H9 (cell line): ENCODE measurements at places on chromosomes 2 and 18.

- H3K27me3 ChIP-seq: no peaks in the 10 kb centered on the region
- no peak overlapping the region for H3K27ac ChIP-seq
- no peaks in the 10 kb centered on the region; the same call in 1 of the 2 replicates for H3K4me1 ChIP-seq
- no peaks in the 10 kb centered on the region for H3K36me3 ChIP-seq
- DNase-seq: peak; percentile 84
Observed at GRCh38 chr2:239824046-239824694, 201.0 kb downstream of the NDUFA10 start.

- no peaks in the 10 kb centered on the region for H3K27me3 ChIP-seq
- no peaks in the 10 kb centered on the region for H3K36me3 ChIP-seq
- no peak for DNase-seq
Observed at GRCh38 chr2:18584608-18584954, 4.8 kb downstream of the NT5C1B start.

DNA sequence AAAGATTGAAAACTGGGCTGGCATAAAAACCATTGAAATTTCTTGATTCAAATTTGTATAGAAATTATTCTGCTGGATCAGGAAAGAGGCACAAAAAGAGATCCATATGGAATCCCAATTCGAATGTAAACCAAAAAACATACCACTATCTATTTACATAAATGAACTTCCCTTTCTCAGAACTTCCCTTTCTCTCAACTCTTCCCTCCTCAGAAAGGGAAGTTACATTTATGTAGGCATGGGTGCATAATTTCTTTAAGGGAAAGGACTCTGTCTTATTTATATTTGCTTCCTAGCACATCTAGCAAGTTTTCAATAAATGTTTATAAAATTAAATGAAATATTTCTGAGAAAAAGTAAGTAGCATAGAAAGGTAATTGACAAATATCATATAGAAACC, 398.1 kb upstream of the ATP5MC3 start:
- H3K27ac ChIP-seq: no peak overlapping the region
- H3K4me1 ChIP-seq: no peaks in the 10 kb centered on the region; the same call in 1 of the 2 replicates
- no peak overlapping the region for H3K4me3 ChIP-seq
- H3K27me3 ChIP-seq: no peaks in the 10 kb centered on the region
- DNase-seq: no peak

DNA sequence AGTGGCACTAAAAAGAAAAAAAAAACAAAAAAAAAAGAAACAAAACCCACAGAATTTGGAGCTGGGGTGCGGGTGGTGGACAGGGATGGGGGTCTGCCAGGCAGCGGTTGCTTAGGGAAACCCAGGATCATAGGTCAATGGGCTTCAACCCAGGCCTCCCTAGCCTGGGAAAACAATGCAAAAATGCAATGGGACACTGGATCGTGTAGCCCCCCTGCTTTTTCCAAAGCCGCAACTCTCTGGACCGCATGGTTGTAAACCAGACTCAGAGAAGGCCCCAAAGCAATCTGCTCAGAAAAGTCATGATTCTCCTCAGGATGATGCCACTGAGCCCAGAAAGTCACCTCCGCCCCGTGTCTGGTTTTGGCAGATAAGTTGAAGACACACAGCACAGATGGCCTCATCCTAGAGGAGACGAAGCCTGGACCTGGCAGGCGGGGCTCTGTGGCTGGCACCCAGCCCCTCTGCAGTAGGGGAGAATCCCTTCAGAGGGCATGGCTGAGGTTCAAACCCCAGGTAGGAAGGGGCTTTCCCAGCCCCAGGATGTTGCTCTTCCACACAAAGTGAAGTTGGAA, 5.1 kb downstream of the DLX2 start:
- H3K4me3 ChIP-seq: peak overlapping the region; percentile 76; the same call in 2 of the 3 replicates
- no peak for DNase-seq
- no peak overlapping the region for H3K27ac ChIP-seq
- peaks cover 86% of the 10 kb centered on the region for H3K27me3 ChIP-seq
- H3K4me1 ChIP-seq: no peaks in the 10 kb centered on the region

DNA sequence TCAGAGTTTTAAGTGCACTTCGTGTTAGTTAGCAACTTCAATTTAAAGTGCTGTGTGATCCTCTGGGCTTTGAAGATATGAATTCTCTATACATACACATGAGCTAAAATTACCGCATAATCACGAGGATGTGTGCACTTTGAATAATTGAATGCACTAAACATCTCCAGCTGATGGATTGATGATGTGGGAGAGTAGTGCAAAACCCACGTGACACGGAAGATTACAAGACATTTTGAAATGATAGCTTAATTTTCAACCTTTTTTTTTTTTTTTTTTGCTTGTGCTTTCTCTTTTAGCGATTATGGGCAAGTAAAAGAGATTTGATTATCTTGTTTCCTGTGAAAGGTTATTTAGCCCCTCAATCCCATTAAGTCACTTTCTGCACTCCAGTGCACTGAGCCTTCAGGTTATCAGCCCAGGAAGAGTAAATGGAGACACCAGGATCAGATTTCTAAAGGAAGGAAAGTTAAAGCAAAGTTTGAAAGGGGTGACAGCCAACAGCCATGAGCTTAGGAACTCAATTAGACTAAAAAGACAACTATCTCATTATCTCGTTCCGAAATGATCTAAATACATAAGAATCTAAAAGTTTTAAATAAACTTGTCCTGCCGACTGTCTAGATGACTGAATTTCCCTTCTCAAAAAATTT, 81.6 kb downstream of the CDK15 start:
- no peaks in the 10 kb centered on the region for H3K27me3 ChIP-seq
- peaks cover 3% of the 10 kb centered on the region; the same call in 1 of the 2 replicates for H3K4me1 ChIP-seq
- H3K4me3 ChIP-seq: peak overlapping the region; percentile 71
- DNase-seq: no peak
- no peaks in the 10 kb centered on the region for H3K36me3 ChIP-seq

GRCh38 chr2:1553671-1554295, 140.5 kb downstream of the TPO start:
- H3K4me1 ChIP-seq: no peaks in the 10 kb centered on the region
- H3K27ac ChIP-seq: no peak overlapping the region
- H3K27me3 ChIP-seq: no peaks in the 10 kb centered on the region; the same call in 1 of the 2 replicates

- H3K27ac ChIP-seq: no peak overlapping the region
- peaks cover 1% of the 10 kb centered on the region; the same call in 1 of the 2 replicates for H3K36me3 ChIP-seq
- no peaks in the 10 kb centered on the region for H3K27me3 ChIP-seq
Observed at GRCh38 chr2:172634477-172634876, 78.6 kb downstream of the PDK1 start.

- no peaks in the 10 kb centered on the region for H3K36me3 ChIP-seq
- H3K4me1 ChIP-seq: no peaks in the 10 kb centered on the region; the same call in 1 of the 2 replicates
- DNase-seq: no peak
- no peaks in the 10 kb centered on the region for H3K27me3 ChIP-seq
Observed at GRCh38 chr18:60193780-60194179, 178.8 kb downstream of the MC4R start.

GRCh38 chr18:50992351-50992762, 24.5 kb downstream of the ELAC1 start:
- H3K27ac ChIP-seq: no peak overlapping the region
- no peaks in the 10 kb centered on the region; the same call in 1 of the 2 replicates for H3K4me1 ChIP-seq
- H3K36me3 ChIP-seq: no peaks in the 10 kb centered on the region
- no peaks in the 10 kb centered on the region for H3K27me3 ChIP-seq
- DNase-seq: peak; percentile 63
- H3K4me3 ChIP-seq: peak overlapping the region; percentile 13; the same call in 1 of the 3 replicates

DNA sequence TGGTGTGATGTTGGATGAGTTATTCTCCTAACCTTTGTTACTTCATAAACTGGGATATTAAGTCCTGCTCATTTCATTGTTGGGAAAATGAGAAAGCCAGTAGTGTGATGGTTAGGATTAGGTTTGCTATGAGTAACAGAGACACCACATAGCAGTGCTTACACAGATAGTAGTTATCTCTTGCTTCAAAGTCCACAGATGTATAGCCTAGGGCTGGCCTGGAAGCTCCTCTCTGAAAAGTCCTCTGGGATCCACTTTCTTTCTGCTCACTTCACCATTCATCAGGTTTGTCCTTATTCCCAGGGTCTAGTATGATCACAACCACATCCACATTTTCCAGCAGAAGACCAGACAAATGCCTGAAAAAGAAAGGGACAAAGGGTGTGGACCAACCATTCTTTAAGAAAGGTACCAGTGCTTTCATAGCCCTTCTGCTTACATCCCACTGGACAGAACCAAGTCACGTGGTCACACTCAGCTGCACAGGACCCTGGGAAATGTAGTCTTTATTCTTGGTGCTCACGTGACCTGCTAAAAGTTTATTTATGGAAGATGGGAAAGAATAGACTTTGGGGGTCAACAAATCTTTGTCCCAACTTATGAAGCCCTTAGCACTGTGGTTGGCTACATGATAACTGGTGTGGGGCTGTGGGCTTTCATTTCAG, 108.9 kb downstream of the INSIG2 start:
- H3K4me1 ChIP-seq: no peaks in the 10 kb centered on the region
- DNase-seq: peak; percentile 42
- no peaks in the 10 kb centered on the region for H3K36me3 ChIP-seq
- no peaks in the 10 kb centered on the region for H3K27me3 ChIP-seq

- H3K36me3 ChIP-seq: peaks cover 17% of the 10 kb centered on the region
- DNase-seq: peak; percentile 58
- H3K27ac ChIP-seq: no peak overlapping the region
- no peaks in the 10 kb centered on the region for H3K27me3 ChIP-seq
Observed at GRCh38 chr2:101253013-101253702, 472 bp downstream of the CNOT11 start.

DNA sequence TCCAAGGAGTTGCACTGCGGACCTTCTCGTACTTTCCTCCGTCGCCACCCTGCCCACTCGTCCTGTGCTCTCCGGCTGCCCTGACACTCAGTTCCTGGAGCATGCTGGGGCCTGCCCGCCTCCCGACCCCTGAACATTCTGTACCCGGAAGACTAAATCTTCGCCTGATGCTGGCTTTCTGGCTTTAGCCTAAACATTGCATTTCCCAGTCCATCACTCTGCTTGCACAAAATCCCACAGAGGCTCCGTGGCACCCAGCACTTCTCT, 550 bp upstream of the SFXN5 start:
- H3K27ac ChIP-seq: no peak overlapping the region
- no peaks in the 10 kb centered on the region for H3K36me3 ChIP-seq
- H3K4me1 ChIP-seq: peaks cover 4% of the 10 kb centered on the region; the same call in 1 of the 2 replicates
- peak overlapping the region; percentile 88 for H3K4me3 ChIP-seq

DNA sequence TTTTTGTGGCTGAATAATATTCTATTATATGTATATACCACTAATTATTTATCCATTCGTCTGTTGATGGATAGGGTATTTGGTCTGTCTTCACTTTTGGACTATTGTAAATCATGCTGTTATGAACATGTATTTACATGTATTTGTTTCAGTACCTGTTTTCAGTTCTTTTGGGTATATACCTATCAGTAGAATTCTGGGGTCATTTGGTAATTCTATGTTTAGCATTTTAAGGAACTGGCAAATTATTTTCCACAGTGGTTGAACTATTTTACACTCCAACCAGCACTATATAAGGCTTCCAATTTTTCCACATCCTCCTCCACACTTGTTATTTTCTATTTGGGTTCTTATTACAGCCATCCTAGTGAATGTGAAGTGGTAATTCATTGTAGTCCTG, 12.4 kb upstream of the TANK start:
- no peak for DNase-seq
- no peaks in the 10 kb centered on the region for H3K27me3 ChIP-seq
- no peak overlapping the region for H3K27ac ChIP-seq

GRCh38 chr2:207784898-207785297, 15.2 kb upstream of the FZD5 start:
- H3K27ac ChIP-seq: no peak overlapping the region
- H3K27me3 ChIP-seq: no peaks in the 10 kb centered on the region
- no peaks in the 10 kb centered on the region for H3K36me3 ChIP-seq
- H3K4me3 ChIP-seq: no peak overlapping the region

- H3K4me3 ChIP-seq: no peak overlapping the region
- H3K27me3 ChIP-seq: no peaks in the 10 kb centered on the region
- peaks cover 15% of the 10 kb centered on the region; the same call in 2 of the 3 replicates for H3K36me3 ChIP-seq
- no peaks in the 10 kb centered on the region for H3K4me1 ChIP-seq
Observed at GRCh38 chr18:51070545-51070944, 40.5 kb downstream of the SMAD4 start.

DNA sequence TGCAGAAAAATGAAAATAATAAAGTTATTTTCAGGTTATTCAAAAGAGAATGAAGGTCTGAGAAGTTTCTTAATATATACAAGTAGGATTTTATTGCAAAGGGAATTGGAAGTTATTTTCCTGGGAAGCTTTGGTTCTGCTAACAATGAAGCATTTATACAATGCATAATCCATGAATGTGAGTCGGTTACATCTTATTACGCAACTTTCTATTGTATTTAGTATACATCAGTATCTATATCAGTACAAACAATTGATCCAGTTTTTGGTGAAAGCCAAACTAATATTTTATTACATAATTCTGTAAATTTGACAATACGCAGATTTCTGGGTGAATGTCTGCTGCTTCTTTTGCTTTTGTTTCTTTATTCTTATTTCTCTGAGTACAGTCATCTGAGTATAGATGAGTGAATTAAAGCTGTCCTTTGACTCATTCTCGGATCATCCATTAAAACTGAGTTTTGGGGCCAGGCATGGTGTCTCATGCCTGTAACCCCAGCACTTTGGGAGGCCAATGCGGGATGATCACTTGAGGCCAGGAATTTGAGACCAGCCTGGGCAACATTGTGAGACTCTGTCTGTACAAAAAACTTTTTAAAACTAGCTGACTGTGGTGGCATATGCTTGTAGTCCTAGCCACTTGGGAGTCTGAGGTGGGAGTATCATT, 108.5 kb downstream of the SOCS6 start:
- no peaks in the 10 kb centered on the region for H3K27me3 ChIP-seq
- no peak overlapping the region for H3K27ac ChIP-seq
